ENCODE measurements at places on chromosomes 6 and 20. TPM values are rescaled to one million over a fixed set of nuclear protein-coding genes. Genes with fewer than 3 reads are reported as not detected.
A peak's percentile ranks its signal among the peaks of the same experiment; 100 is the strongest.

ZNF165 gene
- total RNA-seq = 2.5 TPM

HLA-DQB1 gene
- 119 TPM for total RNA-seq

GRCh38 chr20:51269671-51270070, 246.8 kb upstream of the KCNG1 start:
- H3K27me3 ChIP-seq = no peaks in the 10 kb centered on the region
- no peak overlapping the region for H3K4me3 ChIP-seq

DNA sequence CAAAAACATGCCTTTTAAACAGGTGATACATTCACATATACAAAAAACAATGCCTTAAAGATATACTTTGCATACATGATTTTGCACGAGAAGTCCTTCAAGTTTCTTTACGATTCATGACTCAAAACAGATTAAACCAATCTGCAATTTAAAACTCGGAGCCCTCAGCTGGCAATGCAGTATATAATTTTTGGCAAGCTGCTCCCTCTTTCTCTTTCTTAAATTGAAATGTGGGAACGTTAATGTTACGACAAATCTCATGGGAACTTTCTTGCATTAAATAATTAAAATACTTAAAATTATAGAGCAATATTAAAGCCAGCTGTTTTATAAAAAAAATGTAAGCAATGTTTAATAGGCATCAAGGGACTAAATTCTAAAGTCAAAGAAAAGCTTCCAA, 334.6 kb downstream of the ESR1 start:
- no peak for DNase-seq
- no peaks in the 10 kb centered on the region for H3K4me1 ChIP-seq
- no peak overlapping the region for H3K27ac ChIP-seq
- H3K27me3 ChIP-seq = no peaks in the 10 kb centered on the region

DNA sequence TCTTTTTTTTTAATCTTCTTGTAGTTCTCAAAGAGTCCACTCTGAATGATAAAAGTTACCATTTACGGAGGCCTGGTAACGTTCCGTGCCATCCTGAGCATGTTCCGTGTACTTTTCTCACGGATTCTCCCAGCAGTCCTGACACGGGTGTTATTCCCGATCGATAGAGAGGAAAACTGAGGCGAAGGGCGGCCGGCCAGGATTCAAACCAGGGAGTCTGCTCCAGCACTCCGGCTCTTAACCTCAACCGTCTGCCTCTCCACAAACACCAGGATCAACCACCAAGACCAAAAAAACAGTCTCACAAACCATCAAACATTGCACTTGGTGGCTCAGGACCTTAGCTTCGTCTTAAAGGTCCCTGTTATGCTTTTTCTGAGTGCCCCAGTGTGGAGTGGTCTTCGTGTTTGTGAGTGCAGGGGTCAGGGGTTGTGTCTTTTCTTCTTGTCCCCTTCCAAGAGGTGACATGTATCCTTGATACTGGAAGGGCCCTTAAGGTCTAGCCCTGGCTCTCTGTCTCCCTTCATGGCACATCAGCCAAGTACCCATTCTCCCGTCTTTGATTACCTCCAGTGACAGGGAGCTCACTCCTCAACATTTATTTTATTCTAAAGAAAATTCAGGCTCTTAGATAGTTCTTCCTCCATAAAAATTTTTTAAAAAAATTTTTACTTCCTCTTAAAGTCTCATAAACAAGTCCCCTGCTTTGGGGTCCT, 35.1 kb downstream of the SRC start:
- peaks cover 24% of the 10 kb centered on the region for H3K36me3 ChIP-seq
- H3K4me1 ChIP-seq = peaks cover 52% of the 10 kb centered on the region
- no peak overlapping the region for H3K4me3 ChIP-seq
- no peaks in the 10 kb centered on the region for H3K27me3 ChIP-seq
- peak overlapping the region; percentile 35 for H3K27ac ChIP-seq
- DNase-seq = no peak

DNA sequence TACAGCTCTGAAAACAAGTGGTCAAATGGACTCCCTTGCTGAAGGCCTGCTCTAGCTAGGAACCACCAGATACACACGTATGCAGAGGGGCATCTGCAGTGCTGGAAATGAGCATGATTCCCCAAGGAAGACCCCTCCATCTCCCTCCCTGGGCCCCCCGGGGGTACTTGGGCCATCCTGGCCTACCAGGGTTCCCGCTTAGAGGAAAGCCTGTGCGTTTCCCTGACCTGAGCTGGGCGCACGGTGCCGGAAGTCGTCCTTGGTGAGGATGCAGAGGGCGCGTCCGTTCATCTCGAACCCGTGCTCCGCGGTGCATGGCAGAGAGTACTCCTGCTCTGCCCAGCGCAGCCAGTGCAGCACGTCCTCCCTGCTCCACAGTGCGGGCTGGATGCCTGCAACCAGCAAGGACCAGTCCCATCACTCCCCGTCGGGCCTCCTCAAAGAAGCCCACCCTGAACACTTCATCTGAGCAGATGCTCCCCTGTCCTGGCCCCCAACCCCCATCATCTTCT, 11.8 kb downstream of the ETV7 start:
- no peak for DNase-seq
- no peak overlapping the region for H3K4me3 ChIP-seq
- H3K27ac ChIP-seq = no peak overlapping the region
- H3K36me3 ChIP-seq = no peaks in the 10 kb centered on the region
- no peaks in the 10 kb centered on the region for H3K27me3 ChIP-seq
- peaks cover 25% of the 10 kb centered on the region for H3K4me1 ChIP-seq

DNA sequence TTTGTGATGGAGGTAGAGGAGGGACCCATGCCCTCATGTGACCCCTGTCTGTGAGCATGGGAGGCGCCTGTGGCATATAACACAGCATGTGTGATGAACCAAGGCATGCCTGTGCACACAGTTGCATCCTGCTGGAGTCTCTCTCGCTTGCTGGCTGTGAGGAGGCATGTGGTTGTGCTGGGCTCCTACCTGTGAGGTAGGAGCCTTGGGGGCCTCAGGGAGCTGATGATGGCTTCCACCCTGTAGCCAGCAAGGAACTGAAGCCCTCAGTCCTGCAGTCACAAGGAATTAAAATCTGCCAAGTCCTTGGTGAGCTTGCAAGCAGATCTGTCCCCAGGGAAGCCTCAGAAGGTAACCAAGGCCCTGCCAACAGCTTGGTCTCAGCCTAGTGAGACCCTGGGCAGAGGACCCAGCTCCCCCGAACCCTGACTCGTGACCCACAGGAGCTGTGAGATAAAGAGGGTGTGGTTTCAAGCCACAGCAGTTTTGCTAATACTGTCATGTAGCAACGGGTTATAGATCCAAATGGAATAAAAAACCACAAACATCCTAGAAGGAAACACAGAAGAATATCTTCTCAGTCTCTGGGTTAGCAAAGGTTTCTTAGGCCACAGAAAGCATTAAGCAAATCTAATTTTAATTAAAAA, 145.7 kb downstream of the WDR27 start:
- H3K4me3 ChIP-seq = no peak overlapping the region
- no peak overlapping the region for H3K27ac ChIP-seq
- H3K4me1 ChIP-seq = peaks cover 16% of the 10 kb centered on the region
- no peak for DNase-seq
